Frontal cortex (tissue), 4 donors: ENCODE measurements at places on chromosomes 11 and 22.

- peak; percentile 75 for DNase-seq
Observed at GRCh38 chr11:61516675-61517572, 8.4 kb downstream of the LRRC10B start.

DNA sequence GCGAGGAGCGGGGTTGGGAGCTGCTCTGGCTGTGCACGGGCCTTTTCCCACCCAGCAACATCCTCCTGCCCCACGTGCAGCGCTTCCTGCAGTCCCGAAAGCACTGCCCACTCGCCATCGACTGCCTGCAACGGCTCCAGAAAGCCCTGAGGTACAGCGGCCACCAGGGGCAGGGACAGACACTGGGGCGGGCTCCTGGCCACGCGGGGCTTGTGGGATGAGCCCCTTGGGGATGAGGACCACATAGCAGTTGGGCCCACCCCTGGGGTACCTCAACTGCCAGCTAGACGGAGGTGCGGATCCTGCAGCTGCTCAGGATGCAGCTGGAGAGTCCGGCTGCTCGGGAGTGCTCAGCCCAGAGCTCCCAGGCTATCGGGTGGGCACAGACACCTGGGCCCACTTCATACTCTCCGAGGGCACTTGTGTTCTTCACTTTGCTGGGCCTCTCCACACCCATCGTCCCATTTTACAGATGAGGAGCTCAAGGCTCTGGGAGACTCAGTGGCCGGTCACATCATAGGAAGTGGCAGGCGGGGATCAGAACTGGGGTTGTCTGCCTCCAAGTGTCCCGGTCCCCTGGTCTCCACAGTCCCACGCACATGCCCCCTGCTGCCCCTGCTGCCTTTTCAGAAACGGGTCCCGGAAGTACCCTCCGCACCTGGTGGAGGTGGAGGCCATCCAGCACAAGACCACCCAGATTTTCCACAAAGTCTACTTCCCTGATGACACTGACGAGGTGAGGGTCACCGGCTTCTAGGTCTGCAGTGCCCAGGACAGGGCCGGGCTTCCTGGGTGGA, 77.6 kb downstream of the MYO7A start:
- DNase-seq = no peak

DNA sequence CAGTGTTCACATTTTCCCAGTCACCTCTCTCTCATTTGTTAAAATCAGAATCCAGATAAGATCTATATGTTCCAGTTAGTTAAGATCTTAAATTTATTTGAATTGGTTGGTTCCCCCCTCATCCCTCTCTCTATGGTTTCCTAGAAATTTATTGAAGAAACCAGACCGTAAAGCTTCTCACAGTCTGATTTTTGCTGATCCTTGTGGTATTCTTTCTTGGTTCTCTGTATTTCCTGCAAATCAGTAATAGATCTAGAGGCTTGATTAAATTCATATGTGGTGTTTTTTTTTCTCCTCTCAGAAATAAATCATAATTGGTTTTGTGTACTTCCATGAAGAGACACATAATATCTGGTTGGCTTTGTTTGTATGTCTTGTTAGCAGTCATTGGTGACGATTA, 147.5 kb downstream of the TMEM135 start:
- no peak for DNase-seq

- no peak for DNase-seq
Observed at GRCh38 chr11:48210052-48210451, 6.6 kb upstream of the OR4B1 start.

DNA sequence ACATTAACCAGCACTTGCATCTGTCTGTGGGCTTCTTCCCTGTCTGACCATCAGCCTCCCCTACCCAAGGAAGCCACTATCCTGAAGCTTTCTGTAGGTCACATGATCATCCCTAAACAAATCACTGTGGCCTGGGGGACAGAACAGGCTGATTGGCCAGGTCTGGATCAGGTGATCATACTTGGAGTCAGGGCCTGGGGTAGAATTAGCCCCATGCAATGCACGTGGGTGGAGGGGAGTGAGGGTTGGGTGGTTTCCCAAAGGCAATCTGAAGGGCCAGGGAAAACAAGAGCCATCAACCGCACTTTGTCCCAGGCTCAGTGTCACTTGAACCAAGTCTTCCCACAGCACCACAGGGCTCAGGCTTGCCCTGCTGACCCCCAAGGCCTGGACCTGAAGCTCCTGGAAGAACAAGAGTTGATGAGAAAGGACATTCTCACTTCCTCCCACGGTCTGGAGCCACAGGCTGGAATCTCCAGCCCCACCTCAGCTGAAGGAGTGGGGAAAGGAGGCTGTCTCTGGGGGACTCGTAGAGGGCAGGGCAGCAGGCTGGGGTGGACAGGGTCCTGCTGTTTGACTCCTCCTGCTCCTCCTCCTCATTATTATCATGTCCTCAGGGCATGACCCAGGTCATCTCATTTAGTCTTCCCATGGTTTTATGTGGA, 31.5 kb upstream of the TSPAN18 start:
- DNase-seq = no peak

DNA sequence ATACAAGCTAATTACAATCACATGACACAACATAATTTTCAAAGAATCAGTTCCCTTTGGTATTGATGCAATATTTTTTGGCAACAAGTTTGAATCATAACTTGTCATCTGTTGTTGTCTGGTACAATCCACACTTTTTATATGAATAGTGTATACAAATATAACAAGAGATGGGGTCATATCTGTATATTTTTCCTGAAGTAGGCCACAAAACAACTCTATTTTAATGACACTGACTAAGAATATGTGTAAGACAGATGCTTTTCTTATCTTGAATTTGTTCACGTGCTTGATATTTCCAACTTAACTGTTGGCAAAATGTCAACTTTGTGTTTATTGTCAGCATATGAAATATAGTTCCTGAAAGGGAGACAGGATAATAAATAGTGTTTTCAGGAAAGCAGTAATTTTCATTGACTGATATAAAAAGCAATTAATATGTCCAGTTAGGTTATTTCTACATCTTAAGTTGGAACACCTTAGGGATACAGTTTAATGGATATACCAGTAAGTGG, 27.9 kb downstream of the NOX4 start:
- no peak for DNase-seq

DNA sequence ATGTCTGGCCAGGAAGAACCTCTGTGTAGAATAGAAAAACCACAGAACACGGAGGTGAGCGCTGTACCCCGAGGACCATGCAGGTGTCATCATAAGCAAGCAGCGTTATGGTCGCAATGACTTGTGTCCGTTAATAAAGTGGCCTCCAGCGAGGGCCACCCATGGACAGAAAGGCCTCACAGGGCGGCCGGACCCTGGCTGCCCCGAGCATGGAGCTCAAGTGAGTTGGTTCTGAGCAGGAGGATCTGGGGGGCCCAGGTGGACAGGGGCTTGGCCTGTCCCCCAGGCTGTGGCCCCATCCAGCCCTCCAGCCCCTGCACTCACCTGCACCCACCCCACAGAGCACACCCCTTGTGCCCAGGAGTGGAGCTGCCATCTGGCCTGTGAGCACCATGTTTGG, 133.8 kb downstream of the BRD1 start:
- DNase-seq = no peak

DNA sequence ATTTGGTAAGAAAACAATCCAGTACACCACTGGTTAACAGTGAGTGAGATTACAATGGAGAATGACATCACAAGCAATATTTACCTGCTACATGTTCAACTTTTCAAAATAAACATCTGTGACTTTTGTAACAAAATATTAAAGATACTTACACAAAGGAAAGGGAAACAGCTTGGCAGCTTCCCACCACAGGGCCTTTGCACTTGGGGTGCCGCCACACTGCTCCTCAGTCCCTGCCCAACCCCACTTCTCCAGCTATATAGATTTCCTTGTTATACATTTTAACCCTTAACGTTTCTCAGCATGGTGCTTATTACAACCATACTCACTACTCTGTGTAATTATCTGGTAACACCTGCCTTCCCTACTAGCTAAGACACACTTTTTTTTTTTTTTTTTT, 10.9 kb downstream of the KMT5B start:
- no peak for DNase-seq

GRCh38 chr11:120219232-120219937, 8.6 kb downstream of the OAF start:
- no peak for DNase-seq

- no peak for DNase-seq
Observed at GRCh38 chr11:2889362-2890273, 4.0 kb upstream of the CDKN1C start.

- DNase-seq = no peak
Observed at GRCh38 chr11:131998020-131998419, 627.6 kb downstream of the NTM start.

GRCh38 chr11:121106812-121107211, 5.8 kb downstream of the TECTA start:
- no peak for DNase-seq

- DNase-seq = no peak
Observed at GRCh38 chr11:93348930-93349329, 18.4 kb downstream of the DEUP1 start.

DNA sequence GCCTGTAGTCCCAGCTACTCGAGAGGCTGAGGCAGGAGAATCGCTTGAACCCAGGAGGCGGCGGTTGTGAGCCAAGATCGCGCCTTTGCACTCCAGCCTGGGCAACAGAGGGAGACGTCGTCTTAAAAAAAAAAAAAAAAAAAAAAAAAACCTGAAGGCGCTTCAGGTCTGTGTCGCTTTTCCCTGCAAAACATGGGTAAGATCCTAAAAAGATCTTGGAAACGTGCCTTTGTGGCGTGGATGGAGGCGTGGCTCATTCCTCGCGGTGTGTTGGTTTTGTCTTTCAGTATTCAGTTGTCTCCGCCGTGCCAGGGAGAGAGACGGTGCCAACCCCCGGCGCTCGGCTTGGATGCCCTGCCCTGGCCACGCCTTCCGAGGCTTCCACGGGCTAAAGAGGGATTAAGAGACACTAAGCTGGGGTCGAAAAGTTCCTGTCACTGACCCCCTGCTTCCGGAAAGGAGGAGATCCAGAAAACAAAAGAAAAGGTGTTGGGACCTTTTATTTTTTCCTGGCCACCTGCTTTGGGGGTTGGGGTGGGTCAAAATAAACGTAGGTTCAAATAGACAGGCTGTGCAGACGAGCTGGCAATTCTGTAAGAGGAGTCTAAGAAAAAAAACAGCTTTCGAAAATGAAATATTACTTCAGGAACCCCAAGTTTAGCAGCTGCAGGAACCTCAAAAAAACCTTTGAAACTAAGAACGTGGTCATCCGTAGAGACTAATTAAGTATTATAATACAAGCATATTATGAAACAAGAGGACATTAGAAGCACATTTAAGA, 1.1 kb upstream of the SLC35F2 start:
- DNase-seq = no peak

DNA sequence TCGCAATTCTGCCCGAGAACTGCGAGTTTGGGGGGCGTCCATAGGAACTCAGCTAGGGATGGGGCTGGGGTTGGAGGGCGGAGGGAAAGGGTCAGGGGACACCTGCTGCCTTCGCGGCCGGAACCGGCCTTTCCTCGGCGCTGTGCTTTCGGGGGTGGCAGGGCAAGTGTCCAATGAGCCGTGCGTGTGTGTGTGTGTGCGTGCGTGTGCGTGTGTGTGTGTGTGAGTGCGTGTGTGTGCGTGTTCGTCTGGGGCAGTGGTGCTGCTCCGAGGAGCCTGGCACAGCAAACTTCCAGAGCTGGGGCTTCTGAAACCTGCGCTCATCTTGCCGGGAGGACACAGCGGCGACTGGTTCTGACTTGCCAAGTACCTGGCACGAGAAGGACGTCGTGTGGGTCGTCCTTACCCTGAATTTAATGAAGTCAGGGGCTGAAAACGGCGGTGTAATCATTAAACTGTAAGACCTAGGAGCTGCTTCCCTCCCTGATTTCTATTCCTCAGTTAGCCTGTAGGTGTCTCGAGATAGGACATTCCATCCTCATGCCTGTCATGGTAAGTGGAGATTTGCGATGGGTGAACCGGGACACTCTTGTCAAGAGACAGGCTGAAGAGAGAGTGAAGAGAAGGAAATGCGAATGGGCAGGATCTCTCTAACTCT, 27.0 kb upstream of the AMOTL1 start:
- peak; percentile 55 for DNase-seq

DNA sequence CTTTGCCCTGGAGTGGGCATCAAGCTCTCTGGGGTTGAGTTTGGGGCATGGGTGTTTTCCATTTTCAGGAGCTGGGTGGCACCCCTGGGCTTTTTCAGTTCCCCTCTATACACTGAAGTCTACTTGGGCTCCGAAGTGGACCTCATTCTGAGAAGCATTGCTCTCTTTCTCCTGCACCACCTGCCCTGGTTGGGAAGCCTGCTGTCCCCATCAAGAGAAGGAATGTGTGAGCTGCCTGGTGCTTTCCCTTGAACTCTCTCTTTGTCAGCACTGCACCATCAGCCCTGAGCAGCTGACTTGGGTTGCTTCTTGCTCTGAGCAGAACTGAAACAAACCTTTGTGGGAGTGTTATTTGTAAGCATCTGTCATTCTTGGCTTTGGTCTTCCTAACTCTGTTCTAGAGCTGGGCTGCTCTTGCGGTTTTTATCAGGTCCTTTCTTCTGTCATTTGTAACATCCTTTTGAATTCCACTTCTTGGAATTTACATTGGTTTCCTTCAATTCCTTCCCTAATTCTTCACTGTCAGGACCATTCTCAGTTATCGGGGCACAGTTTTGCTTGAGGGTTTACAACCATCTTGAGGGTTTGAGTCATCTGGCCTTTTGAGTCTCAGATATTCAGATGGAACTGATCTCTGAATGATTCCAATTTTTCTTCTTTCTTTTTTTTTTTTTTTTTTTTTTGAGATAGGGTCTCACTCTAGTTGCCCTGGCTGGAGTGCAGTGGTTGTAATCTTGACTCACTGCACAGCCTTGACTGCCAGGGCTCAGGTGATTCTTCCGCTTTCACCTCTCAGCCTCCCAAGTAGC, 20.5 kb downstream of the UBE2L3 start:
- DNase-seq = no peak

DNA sequence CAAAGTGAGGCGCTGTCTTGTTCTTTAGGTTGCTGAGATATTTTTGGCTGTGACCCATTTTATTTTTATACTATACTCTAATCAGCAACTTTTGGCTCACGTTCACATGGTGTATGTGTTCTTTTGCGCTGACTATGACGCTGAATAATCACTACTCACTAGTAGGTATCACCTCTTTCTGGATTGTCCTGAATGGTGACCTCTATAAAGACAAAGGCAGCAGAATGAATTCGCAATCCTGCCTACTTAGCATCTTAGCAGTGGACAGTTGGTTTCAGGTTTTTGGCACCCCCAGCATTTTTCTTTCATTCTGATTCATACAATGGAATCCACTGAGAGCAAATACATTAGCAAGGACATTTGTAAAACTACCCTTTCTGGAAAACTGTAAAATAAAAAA, 351.3 kb downstream of the JRKL start:
- DNase-seq = no peak

- DNase-seq = no peak
Observed at GRCh38 chr11:75400146-75400865, 988 bp downstream of the RPS3 start.

DNA sequence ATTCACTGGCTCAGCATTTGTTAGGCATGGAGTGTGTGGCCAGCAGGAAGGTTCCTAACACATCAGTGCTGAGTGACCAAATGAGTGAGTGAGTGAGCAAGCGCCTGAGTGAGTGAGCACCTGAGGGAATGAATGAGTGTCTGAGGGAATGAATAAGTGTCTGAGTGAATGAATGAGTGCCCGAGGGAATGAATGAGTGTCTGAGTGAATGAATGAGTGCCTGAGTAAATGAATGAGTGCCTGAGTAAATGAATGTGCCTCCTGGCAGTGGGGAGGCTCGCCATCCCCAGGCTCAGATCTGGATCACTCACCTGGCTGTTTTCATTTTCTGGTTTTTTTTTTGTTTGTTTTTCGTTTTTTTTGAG, 52.1 kb upstream of the TCF20 start:
- DNase-seq = no peak

- no peak for DNase-seq
Observed at GRCh38 chr11:96357794-96358193, 14.8 kb upstream of the MAML2 start.

GRCh38 chr11:13286279-13286821, 8.8 kb downstream of the BMAL1 start:
- no peak for DNase-seq

- DNase-seq = peak; percentile 27
Observed at GRCh38 chr11:126561327-126561893, 205.9 kb downstream of the ST3GAL4 start.
